ENCODE measurements at places on chromosomes 5 and 9. TPM values are rescaled to one million over a fixed set of nuclear protein-coding genes. Genes with fewer than 3 reads are reported as not detected.

Gene IRX4
- total RNA-seq: not detected

- no peak for DNase-seq
Measured at GRCh38 chr9:107717529-107718314, 228.2 kb upstream of the KLF4 start.

DNA sequence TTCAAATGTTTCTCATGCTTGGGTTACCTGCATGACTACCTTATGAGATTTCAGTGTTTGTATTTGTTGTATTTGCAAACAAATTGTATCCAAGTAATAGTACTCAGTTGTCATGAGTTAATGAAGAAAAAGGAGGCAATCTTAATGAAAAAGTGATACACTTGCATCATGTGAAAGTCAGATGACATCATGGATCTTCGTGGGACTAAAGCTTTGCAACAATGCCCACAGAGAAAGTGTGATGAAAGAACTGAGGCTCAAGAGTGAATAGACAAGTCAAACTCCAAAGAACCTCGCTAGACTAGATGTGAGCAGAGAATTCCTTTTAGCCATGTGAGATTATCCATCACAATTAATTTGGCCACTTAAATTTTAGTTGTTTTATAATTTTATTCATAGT lies 75.4 kb upstream of the ADRB2 start:
- no peak for DNase-seq

Gene ADAMTSL2
- total RNA-seq: 0.39 TPM

GRCh38 chr9:114559830-114560513 lies 27.6 kb upstream of the ATP6V1G1 start:
- no peak for DNase-seq

DNA sequence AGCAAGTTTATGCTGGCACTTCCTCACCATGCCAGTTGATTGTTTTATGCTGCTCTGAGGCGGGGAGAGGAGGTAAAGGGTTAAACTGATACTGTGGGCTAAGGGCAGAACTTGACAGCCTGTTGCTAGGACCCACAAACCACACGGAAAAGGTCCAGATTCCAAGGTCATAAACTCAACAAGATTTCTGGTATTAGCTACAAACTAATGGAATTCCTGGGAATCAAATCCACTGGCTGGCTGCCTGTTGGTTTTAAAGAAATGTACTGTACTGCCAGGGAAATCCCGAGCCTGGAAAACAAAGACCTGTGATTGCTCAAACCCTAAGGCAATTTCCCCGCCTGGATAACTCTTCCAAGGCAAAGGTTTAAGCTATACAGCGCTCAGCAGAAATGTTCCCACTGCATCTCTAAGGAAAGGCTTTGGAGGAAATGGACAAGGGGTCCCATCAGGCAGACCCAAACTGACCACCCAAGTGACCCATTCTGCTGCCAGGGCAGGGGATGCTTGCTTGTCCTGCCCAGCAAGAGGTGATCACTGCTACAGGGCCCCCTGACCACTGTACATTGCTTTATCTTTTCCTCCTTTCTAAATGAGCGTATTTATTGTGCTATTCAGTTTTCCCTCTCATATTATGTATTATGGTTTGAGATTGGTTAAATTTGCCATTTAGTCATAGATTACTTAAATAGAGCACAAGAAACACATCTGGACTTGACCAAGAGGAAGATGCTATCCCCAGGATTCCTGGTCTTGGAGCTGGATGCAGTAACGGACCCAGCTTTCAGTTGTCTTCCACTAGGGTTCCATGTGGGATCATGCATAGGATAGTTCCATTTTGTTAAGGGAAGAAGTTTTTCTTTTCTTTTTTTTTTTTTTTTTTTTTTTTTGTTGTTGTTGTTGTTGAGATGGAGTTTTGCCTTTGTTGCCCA lies 124.3 kb downstream of the SUSD1 start:
- no peak for DNase-seq

GRCh38 chr5:178461004-178461730 lies 129.0 kb downstream of the COL23A1 start:
- no peak for DNase-seq

- no peak for DNase-seq
Measured at GRCh38 chr9:91308191-91308590, 53.5 kb downstream of the AUH start.

GRCh38 chr5:23717486-23717885 lies 210.1 kb downstream of the PRDM9 start:
- no peak for DNase-seq

DNA sequence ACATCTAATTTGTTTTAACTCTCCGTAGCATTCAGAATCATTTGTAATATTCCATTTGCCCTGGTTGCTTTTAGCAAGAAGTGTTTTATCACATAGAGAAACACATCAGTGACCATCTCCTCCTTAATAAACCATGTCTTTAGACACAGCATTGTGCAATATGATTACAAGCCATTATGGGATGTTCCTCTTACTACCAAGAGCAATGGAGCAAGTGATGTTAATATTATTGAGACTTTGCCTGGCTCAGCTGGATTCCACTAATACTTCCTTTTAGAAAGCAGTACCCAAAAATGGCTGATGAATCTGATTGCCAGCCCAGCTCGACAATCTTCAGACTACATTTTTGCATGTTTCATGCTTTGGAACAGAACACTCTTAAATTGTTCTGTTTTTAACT lies 364.2 kb downstream of the OSTF1 start:
- DNase-seq: no peak

Gene SURF4
- total RNA-seq: 233 TPM

Gene SLC46A2
- total RNA-seq: not detected

DNA sequence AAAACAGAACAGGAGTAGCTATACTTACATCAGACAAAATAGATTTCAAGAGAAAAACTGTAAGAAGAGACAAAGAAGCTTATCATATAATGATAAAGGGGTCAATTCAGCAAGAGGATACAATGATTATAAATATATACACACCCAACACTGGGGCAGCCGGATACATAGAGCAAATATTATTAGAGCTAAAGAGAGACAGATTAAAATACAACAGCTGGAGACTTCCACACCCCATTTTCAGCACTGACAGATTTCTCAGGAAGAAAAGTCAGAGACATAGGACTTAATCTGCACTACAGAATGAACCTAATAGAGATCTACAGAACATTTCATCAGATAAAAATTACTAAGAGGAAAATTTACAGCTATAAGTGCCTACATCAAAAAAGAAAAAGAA lies 35.7 kb downstream of the OXCT1 start:
- no peak for DNase-seq

DNA sequence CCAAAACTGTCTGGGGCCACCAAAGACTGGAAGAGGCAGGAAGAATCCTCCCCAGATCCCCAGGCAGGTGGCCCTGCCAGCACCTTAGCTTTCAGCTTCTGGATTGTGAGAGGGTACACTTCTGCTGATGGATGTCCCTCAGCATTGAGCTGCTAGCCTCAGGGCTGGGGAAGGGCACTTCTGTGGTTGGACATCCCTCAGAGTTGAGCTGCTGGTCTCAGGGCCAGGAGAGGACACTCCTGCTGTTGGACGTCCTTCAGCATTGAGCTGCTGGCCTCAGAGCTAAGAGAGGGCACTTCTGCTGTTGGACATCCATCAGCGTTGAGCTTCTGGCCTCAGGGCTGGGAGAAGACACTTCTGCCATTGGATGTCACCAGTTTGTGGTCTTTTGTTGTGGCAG lies 83.8 kb upstream of the FCN1 start:
- no peak for DNase-seq

Gene CNTFR
- not detected for total RNA-seq

- DNase-seq: no peak
Measured at GRCh38 chr5:164637931-164638521, 1132.6 kb downstream of the MAT2B start.
